Stimulated activated CD8-positive, alpha-beta memory T cell treated with anti-CD3 and anti-CD28 coated beads, Interleukin-4, amount 100 ng/mL, for 48 hours (primary cell): ENCODE measurements at places on chromosomes 4 and X.

DNA sequence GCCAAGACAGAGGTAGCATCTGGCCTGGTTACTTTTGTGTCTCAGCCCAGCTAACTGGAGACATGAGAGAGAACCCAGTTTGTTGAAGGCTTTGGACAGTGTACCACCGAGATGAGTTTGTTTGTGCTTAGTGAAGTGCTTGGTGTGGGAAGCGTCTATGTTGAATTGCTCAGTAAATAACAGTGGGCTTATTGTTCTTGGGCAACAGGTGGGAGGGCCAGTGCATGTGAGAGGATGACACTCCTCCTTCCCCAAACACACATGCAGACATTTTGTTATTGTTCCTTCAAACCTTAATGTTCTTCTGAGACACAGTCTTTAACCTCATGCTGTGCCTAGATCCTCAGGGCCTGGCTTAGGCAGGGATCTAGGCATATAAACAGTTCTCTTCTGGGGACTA, 39.7 kb downstream of the MSN start:
- DNase-seq = no peak

- DNase-seq = no peak
These were observed 396.2 kb downstream of the INPP4B start for GRCh38 chr4:142449771-142450373.

DNA sequence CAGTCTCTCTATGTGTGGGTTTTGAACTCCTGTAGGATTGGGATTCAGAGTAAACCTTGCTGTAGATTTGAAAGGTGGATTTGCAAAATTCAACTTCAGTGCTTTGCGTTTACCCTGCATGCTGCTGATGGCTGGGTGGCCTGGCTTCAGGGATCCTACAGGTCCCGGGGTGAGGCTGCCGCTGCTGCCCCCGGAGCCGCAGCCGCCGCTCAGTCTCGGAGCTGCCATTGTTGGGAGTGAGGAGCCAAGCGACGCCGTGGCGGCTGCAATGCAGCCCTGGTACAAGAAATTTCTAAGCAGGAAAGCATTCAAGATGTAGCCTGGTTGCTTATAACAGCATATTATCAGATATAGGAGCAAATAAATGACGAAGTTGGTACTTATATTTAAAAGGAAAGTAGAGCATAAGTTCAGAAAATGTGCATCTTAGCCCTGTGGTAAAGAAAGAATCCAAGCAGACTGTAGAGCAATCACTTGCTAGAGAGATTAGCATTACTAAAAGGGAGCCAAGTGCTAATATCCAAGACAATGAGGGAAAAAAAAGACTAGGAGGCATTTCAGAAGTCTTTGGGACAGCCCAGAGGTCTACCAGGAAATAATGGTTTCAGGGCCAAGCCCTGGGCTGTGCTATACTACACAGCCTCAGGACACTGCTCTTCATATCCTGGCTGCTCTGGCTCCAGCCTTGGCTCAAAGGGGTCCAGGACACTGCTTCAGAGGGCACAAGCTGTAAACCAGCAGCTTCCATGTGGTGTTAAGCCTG, 36.9 kb upstream of the CHIC1 start:
- DNase-seq = no peak

GRCh38 chr4:182888891-182889290, 28.3 kb downstream of the DCTD start:
- no peak for DNase-seq
